ENCODE measurements at places on chromosomes 13 and 19. TPM values are rescaled to one million over a fixed set of nuclear protein-coding genes. Genes with fewer than 3 reads are reported as not detected.

PSG3 gene
- total RNA-seq = not detected

PSG4 gene
- total RNA-seq = not detected

NPAS1 gene
- not detected for total RNA-seq

FNDC3A gene
- 59.4 TPM for total RNA-seq

SLITRK6 gene
- total RNA-seq = not detected

AXL gene
- 80.6 TPM for total RNA-seq

TMC4 gene
- total RNA-seq = 31.0 TPM

ZNF284 gene
- total RNA-seq = 6.3 TPM

ZNF708 gene
- total RNA-seq = 2.3 TPM

GPR180 gene
- 3.6 TPM for total RNA-seq

HIPK4 gene
- total RNA-seq = not detected

TUBA3C gene
- total RNA-seq = not detected

LILRB2 gene
- total RNA-seq = 1.2 TPM
